ENCODE measurements at places on chromosomes 13 and 19.

DNA sequence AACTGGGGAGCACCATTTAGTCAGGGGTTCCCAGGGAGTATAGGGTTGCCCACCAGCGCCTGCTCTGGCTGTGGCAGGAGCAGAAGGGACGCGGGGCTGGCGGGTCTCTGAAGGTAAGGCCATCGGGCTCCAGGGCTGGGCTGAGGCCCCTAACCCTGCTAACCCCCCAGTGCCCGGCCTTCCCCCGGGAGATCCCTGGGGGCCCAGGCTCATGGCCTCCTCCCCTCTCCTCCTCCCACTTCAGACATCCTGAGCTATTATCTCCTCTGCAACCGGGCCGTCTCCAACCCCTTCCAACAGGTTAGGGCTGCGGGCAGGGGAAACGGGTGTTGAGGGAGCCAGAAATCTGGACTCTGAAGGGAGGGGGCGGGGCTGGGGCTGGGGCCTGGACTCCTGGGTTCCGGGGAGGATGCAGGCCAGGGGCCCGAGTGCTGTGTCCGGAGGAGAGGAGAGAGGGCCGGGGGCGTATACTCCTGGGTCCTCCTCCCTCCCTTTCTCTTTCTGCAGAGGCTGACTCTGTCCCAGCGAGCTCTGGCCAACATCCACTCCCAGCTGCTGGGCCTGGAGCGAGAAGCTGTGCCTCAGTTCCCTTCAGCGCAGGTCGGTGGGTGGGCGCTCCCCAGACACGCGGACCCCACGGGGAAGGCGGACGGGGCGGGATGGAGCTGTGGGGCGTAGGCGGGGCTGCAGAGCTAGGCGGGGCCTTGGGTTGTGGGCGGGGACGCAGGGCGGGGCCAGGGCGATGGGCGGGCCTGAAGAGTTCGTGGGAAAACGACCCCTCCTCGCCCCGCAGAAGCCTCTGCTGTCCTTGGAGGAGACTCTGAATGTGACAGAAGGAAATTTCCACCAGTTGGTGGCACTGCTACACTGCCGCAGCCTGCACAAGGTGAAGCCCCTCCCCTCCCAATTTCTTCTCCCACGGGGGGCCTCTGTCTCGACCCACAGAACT, 15.3 kb downstream of the TTYH1 start:
- DNase-seq = no peak

- no peak for DNase-seq
Observed at GRCh38 chr19:739998-740715, 10.8 kb upstream of the MISP start.

- peak; percentile 68 for DNase-seq
Observed at GRCh38 chr19:2015608-2015950, at the start of gene BTBD2. Gene BTBD2 (minus strand): TSS chr19:2015714. CDS start chr19:2015703, 11 bp downstream.

DNA sequence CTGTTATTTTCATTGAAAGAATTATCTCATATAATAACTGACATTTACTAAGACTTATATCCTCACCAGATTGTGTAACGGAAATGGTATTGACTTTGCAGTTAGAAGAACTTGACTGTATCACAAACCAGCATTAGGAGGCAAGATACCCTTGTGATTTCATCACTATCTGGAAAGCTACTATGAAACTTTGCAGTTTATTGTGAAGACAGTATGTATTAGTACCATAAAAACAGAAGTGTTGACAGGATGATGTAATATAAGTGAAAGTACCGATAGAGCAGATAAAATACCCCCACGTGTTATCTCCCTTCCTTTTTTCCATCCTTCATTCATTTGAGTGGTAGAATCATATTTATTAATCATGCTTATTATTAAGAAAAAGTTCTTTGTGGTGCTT, 365.7 kb upstream of the KLHL1 start:
- no peak for DNase-seq

DNA sequence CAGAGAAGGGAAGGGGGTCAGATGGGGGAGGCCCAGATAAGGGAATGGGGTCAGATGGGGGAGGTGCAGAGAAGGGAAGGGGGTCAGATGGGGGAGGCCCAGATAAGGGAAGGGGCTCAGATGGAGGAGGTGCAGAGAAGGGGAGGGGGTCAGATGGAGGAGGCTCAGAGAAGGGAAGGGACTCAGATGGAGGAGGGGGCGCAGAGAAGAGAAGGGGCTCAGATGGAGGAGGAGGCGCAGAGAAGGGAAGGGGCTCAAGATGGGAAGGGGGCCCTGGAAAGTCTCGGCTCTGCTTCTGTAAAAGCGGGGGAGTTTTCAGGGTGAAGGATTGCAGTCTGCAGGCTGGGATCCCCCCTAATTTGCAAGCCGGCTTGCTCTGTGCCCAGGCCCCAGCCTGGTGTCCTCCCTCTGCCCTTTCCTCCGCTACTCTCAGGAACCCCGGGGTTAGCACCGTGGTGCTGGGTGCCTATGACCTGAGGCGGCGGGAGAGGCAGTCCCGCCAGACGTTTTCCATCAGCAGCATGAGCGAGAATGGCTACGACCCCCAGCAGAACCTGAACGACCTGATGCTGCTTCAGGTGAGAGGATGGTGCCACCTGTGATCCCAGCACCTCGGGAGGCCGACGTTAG, 1.6 kb downstream of the AZU1 start:
- DNase-seq = no peak

GRCh38 chr13:113664751-113665596, 2.0 kb upstream of the GRK1 start:
- no peak for DNase-seq

DNA sequence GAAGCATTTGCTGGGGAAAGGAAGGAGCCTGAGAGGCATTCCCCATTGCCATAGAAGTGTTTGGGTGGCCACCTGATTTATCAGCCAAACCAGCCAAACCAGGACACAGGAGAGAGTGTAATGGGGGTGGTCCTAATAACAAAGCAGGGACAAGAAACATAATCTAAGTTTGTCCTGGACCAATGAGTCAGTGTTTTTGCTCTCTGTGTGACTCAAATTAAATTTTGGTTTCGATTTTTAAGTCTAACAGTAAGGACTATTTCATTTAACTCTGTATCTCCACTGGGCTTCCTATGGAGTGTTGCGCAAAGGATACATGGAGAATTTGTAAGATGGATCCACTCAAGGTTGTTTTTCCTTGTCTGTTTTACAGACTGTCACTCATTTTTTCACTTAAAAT, 19.5 kb upstream of the TRPC4 start:
- no peak for DNase-seq
